ENCODE measurements at places on chromosomes 16 and 17.

- DNase-seq = no peak
Observed at GRCh38 chr16:89478576-89479221, 11.7 kb downstream of the ANKRD11 start.

- no peak for DNase-seq
Observed at GRCh38 chr17:1590747-1591473, 28.3 kb upstream of the PITPNA start.

- no peak for DNase-seq
Observed at GRCh38 chr17:45200701-45201100, 21.0 kb upstream of the FMNL1 start.

DNA sequence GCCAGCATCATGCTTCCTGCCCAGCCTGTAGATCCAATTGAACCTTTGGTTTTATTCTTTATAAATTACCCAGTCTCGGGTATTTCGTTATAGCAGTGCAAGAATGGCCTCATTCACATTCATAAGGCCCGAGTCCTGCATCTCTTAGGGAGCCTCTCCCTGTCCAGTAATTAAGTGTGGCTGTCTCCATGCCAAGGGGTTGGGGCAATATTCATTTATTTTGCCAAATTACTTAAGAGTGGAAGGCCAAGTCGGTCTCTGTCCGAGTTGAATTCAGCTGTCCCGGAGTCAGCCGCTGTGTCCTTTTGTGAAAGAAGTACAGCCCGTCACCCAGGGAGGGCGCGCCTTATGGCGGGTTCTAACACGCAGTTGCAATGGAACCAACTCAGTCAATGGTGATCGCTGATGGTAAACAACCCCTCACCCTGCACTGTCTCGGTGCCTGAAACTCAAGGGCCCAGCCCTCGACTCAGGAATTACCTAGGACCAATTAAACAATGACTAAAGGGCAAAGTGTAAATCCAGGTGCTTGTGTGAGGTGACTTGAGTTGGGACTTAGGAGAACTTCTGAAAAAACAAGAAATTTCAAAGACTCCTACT is 22.2 kb downstream of the KIAA0513 start:
- no peak for DNase-seq

- no peak for DNase-seq
Observed at GRCh38 chr16:85191341-85191965, 79.2 kb upstream of the CIBAR2 start.

- DNase-seq = no peak
Observed at GRCh38 chr17:29469276-29469675, 79.1 kb downstream of the TAOK1 start.

DNA sequence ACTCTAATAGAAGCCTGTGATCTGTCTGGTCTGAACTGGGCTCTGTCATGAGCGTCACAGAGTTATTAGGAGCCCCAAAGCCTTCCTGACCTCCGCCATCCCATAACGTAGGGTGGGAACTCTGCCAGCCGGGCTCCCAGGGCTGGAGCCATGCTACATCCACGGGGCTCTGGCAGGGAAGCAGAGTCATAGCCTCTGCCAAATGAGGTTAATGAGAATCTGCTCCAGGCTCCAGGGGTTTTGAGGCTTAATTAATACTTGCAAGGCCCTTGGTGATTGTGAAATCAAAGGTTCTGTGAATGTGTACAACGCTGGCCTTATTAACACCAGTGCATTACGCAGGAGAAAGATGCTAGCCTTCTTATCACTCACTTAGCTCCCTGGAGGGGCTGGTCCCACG is 42.4 kb upstream of the ZFP90 start:
- no peak for DNase-seq

- no peak for DNase-seq
Observed at GRCh38 chr16:51050377-51050706, 100.7 kb downstream of the SALL1 start.

GRCh38 chr17:62057696-62058095 is 7.4 kb downstream of the MED13 start:
- no peak for DNase-seq

- no peak for DNase-seq
Observed at GRCh38 chr16:75590920-75591843, 25.0 kb downstream of the GABARAPL2 start.

- DNase-seq = no peak
Observed at GRCh38 chr17:50051082-50051576, 4.8 kb upstream of the ITGA3 start.

DNA sequence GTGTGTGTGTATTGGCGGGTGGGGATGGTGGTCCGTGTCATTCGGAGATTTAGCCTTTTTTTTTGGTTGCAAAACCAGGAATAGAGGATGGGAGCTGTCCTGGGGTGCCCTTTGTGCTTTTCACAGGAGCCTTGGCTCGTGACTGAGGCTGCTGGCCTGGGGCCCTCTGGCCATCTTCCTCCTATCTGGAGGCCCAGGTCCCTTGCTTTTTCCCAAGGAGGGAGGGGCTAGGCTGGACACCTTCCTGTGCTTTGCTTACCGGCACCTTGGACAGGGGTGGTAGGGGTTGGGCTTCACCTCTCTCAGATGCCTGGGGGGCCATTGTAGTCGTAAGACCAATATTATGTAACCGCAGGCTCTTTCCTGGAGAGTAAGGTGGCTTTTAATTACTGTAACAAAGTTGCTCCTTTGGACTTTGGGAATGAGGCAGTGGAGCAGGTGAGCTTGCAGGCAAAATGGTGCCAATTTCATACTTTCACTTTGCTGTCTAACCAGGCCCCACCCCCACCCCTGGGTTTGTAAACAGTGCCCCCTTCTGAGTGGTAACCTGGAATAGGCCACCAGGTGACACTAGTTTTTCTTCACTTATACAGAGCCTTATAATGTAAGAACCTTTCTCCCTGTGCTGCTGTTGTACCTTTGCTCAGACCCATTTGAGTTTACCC is 1.2 kb downstream of the DYNLL2 start:
- DNase-seq = no peak

- DNase-seq = peak; percentile 97
Observed at GRCh38 chr17:7583253-7584109, at the start of gene MPDU1. Gene MPDU1 (plus strand): TSS chr17:7583852. CDS start chr17:7583863, 11 bp downstream.

GRCh38 chr17:40554646-40555295 is 10.5 kb downstream of the CCR7 start:
- DNase-seq = peak; percentile 37

DNA sequence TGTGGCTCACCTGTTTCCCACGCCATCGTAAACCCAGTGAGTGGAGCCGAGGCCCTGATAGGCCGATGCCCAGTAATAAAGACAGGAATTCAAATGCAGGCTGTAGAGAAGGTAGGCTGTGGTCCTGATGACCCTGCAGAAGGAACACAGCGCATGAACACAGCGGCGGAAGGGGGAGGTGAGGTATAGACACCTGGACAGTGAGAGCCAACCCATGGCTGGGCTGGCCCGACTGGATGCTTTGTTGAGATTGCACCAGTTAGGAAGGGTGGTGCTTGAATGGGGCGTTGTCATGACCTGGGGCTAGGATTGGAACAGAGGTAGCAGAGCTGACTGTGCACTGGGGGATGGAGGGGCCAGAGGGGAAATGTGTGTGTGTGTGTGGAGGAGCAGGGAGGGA is 59.2 kb downstream of the CNGB1 start:
- DNase-seq = no peak

DNA sequence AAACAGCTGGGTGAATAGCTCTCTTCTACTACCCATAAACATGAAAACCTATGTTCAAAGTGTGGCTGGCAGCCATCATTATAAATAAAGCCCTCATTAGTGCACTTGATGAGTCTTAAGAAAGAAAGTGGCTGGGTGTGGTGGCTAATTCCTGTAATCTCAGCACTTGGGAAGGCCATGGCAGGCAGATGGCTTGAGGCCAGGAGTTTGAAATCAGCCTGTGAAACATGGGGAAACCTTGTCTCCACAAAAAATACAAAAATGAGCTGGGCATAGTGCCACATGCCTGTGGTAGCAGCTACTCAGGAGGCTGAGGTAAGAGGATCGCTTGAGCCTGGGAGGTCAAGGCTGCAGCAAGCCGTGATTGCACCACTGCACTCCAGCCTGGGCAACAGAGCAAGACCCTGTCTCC is 28.3 kb upstream of the APPBP2 start:
- DNase-seq = no peak

DNA sequence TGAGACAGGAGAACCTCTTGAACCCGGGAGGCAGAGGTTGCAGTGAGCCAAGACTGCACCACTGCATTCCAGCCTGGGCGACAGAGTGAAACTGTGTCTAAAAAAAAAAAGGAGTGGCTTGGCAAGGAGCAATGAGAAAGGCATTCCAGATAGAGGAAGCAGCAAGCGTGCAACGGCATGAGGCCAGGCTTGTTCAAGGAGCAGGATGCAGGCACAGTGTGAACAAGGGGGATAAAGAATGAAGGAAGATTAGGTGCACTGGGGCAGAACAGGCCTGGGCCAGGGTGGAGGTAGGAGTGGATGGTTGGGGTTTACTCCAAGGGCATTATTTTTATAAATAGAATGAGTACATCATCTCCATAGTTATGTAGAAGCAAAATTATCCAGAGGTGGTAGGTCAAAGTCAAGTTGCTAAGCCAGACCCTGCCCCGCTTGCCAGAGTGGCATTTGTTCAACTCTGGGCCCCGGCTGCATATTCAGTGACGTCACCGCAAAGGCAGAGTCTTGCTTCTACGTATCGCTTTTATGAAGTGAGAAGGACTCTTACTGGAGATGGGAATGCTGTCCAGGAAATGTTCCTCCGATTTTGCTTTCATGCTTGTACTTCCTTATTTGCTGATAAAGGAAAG is 100.2 kb downstream of the KATNIP start:
- DNase-seq = no peak

- no peak for DNase-seq
Observed at GRCh38 chr17:82582213-82582612, 62.7 kb downstream of the FOXK2 start.

DNA sequence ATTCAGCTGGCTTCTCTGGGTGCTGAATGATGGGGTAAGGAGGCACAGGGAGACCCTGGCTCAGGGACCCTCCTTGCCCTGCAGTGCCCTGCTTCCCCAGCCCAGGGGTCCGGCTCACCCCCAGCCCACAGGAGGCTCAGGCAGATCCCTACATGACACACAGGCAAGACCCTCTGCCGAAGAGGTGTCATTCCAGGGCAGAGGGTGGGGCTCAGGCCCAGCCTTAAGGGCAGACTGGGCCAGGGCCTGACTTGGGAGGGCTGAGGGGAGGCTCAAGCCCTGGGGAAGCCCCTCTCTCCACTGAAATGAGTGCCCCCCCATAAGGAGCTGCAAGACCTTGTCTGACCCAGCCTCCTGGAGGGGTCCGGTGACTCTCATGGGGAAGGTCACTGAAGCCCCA is 30.3 kb upstream of the KSR1 start:
- no peak for DNase-seq

GRCh38 chr17:79789943-79790804 is 6.7 kb downstream of the CBX8 start:
- peak; percentile 67 for DNase-seq

GRCh38 chr17:39628655-39629493 is 2.1 kb downstream of the PPP1R1B start:
- no peak for DNase-seq

DNA sequence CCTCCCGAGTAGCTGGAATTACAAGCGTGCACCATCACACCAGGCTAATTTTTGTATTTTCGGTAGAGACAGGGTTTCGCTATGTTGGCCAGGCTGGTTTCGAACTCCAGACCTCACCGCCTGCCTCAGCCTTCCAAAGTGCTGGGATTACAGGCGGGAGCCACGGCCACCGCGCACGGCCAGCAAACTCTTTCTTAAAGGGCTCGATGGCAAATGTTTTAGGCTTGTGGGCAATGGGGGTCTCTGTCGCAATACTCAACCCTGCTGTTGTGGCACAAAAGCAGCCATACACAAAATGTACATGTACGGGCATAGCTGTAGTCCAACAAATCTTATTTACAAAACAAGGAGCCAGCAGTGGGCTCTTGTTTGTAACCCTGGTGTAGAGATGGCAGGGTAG is 18.4 kb downstream of the PARN start:
- no peak for DNase-seq

GRCh38 chr17:76240461-76241203 is at the start of gene RNF157:
Gene RNF157 (minus strand): TSS chr17:76240493. CDS start chr17:76240240, 253 bp downstream.
- peak; percentile 33 for DNase-seq

DNA sequence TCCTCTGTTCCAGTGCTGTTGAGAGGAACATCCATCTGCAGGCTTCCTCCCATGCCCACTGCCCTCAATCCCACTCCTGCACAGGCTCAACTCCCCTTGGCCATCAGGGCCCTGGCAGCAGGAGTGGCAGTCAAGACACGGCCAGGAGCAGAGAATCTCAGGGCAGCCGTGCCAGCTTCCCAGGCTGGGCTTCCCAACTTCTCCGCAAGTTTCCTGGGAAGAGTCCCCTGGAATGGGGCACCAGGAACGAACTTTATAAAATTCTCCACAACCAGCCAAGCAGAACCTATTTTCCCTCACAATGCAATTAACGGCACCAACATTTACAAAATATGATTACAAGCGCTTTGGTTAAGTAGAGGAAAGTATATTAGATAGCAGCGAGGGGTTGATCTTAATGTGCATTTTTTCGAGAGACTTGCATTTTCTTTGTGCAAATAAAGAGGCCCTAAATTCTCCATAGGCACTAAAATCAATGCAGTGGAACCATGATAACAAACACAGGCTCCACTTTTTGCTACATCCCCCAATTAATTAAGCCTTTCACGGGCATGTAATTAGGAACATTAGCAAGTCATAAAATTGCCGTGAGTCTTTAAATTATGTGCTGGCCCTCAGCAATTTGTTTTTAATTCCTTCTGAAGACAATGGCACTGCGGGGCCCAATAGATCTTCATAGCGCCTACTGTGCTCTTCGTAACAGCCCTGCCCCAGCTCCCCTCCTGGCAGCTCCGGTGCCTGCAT is 99.9 kb upstream of the LHX1 start:
- DNase-seq = no peak

DNA sequence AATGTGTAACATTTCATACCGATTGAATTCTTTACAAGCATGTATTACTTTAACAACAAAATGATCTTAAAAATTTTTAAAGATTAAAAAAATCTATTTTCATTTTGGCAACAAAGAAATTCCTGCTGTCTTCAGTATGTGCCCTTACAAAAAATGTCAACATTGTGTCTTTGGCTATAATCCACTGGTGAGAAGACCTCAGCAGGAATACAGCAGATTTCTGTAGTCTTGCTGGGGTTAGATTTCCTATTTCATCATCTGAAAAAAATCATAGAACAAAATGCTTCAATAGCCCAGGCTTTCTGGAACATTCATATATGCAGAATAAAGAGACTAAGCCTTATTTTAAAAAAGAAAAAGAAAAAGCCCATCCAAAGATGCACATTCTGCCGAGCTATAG is 129.1 kb upstream of the CA10 start:
- no peak for DNase-seq

DNA sequence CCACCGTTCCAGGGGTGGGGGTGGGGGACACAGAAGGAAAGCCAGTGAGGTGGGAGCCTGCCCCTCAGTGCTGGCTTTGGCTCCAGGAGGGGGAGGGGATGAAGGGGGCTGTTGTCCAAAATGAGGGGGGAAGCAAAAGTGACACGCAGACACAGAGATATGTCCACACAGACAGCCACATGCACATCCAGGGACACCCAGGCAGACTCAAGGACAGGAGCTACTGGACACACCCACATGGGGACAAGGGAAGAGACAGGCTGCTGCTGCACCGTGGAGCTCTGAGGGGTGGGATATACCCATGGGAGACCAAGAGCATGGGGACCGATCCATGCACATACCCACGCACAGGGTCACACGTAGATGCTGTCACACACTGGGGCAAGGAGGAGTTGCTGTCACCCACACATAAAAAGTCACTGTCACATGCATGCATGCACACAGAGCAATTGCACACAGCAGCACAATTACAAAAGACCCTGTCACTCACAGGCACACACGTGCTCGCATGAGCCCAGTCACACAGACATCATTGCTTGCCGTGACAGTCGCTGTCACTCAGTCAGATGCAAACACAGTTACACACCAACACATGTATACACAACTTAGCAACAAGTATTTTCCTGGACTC is 1.3 kb downstream of the THRA start:
- DNase-seq = no peak

- DNase-seq = no peak
Observed at GRCh38 chr17:65170839-65171238, 33.7 kb downstream of the RGS9 start.
